ENCODE measurements at places on chromosomes 6 and 20.
A peak's percentile ranks its signal among the peaks of the same experiment; 100 is the strongest.

DNA sequence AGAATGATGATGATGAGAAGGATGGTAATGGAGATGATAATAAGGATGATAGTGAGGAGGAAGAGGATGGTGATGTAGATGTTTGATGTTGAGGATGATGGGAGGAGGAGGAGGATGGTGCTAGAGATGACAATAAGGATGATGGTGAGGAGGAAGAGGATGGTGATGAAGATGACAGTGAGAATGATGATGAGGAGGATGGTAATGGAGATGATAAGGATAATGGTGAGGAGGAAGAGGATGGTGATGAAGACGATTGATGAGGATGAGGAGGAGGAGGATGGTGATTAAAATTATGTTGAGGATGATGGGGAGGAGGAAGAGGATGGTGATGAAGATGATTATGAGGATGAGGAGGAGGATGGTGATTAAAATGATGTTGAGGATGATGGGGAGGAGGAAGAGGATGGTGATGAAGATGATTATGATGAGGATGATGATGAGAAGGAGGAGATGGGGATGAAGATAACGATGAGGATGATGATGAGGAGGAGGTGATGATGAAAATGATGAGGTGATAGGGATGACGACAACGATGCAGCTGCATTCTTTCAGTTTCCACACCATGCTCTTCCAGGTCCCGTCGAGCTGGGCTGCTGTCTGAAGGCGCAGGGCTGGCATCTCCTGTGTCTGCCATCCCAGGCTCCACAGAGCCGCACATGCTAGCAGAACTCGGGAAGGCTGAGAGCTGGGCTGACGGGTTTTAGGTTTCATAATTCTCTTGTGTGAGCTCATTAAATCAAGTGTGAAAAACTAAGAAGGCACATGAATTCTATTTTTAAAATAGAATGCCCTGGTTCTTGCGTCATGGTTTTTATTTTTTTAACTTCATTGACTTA lies 274.9 kb downstream of the SMOC2 start:
- DNase-seq: no peak

GRCh38 chr6:107118976-107119375 lies 3.7 kb upstream of the BEND3 start:
- DNase-seq: no peak

GRCh38 chr6:4599924-4600323 lies 176.3 kb upstream of the CDYL start:
- peak; percentile 96 for DNase-seq

DNA sequence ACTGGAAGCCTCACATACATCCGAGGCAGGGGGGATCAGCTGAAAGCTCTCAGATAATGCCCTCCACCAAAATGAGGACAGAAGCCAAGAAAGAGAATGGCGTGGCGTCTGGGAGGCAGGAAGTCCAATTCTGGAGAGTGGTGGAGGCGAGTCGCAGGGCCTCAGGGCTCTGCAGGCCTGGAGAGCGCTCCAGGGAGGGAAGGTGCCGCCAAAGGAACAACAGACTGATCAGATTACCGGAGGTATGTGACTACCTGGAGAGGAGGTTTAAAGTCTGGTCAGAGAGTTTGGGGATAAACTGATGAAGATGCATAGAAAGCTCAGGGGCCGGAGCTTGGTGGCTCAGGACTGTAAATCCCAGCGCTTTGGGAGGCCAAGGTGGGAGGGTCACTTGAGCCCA lies 11.2 kb upstream of the IP6K3 start:
- DNase-seq: no peak

GRCh38 chr20:58723628-58723984 lies 31.0 kb downstream of the NPEPL1 start:
- no peak for DNase-seq

GRCh38 chr6:44457596-44457995 lies 70.1 kb downstream of the CDC5L start:
- no peak for DNase-seq

- DNase-seq: no peak
These were observed 59.0 kb downstream of the PSMG4 start for GRCh38 chr6:3317741-3318211.

DNA sequence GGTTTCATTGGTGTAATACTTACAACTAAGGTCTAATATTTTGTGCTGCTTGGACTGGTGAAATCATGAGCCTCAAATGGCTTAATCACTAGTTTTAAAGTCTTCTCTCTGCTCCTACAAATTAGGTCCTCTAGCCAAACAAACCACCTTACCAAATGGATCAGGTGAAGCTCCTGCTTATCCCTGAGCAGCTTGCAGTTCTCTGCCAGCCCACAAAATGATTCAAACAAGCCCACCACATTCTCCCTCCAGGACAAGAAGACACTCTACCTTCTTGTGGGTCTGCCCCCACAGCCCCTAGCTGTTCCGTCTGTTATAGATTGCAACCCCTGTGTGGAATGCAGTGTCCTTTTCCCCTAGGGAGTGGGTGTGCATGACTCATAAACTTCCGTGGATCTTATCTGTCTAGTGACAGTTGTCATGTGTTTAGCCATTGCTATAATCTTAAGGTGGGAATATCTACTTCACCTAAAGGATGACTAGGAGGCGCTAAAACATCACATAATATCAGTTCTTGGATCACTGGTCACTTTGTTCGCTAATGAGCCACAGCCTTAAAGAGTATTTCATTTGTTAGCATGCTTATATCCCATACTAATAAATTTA lies 940.5 kb upstream of the MANEA start:
- peak; percentile 12 for DNase-seq

DNA sequence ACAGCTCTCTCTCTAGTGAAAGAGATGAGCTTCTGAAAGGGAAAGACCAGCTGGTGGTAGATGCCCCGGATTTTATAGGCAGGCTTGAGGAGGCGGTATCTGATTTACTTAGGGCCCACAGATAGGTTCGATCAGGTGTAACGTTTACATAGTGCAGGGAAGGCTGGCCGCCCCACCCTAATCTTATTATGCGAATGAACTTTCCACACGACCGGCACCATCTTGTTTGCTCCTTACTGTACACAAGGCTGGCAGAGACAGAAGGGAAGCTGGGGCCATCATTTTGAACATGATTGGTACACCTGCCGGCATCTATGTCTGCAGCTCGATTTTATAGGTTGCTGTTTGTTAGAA lies 212.0 kb upstream of the JARID2 start:
- no peak for DNase-seq

All from amniotic epithelial cell (primary cell).